ENCODE measurements at places on chromosomes 11 and 22. TPM values are rescaled to one million over a fixed set of nuclear protein-coding genes. Genes with fewer than 3 reads are reported as not detected.

DNA sequence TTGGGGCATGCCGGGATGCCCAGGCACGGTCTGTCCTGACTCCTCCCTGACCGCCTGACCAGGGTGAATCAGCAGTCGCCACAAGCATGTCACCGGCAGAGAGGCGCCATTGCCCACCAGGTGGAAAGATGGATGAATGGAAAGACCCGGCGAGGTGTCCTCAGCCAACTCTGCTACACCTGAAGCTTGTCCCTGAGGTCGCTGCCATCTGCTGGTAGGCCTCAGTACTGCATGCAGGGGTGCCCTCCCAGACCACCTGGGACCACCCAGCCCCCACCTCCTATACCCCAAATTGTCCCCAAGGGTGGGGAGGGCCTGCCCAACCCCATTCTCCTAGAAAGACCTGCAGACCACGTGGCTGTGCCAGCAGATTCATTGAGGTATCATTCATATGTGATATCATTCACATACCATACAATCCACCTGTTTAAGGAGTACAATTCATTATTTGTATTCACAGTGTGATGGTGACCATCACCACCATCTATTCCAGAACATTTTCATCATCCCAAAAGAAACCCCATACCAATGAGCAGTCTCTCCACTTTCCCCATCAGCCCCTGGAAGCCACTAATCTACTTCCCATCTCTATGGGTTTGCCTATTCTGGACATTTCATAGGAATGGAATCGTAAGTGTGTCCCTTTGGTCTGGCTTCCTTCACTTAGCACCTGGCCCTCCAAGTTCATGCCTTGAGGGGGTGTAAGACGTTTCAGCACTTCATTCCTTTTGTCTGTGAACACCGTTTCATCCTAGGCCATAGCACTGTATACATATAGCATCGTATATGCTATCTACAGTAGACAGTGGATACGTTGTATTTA, 17.5 kb downstream of the FGF3 start:
- peak; percentile 61 for DNase-seq
- H3K27me3 ChIP-seq = no peaks in the 10 kb centered on the region
- no peaks in the 10 kb centered on the region for H3K4me1 ChIP-seq
- H3K27ac ChIP-seq = no peak overlapping the region
- H3K36me3 ChIP-seq = no peaks in the 10 kb centered on the region
- no peak overlapping the region for H3K4me3 ChIP-seq

GRCh38 chr11:66744485-66745355, 15.7 kb upstream of the SPTBN2 start:
- H3K27ac ChIP-seq = peak overlapping the region; percentile 60
- no peaks in the 10 kb centered on the region for H3K27me3 ChIP-seq
- H3K4me3 ChIP-seq = peak overlapping the region; percentile 81
- DNase-seq = peak; percentile 93

DNA sequence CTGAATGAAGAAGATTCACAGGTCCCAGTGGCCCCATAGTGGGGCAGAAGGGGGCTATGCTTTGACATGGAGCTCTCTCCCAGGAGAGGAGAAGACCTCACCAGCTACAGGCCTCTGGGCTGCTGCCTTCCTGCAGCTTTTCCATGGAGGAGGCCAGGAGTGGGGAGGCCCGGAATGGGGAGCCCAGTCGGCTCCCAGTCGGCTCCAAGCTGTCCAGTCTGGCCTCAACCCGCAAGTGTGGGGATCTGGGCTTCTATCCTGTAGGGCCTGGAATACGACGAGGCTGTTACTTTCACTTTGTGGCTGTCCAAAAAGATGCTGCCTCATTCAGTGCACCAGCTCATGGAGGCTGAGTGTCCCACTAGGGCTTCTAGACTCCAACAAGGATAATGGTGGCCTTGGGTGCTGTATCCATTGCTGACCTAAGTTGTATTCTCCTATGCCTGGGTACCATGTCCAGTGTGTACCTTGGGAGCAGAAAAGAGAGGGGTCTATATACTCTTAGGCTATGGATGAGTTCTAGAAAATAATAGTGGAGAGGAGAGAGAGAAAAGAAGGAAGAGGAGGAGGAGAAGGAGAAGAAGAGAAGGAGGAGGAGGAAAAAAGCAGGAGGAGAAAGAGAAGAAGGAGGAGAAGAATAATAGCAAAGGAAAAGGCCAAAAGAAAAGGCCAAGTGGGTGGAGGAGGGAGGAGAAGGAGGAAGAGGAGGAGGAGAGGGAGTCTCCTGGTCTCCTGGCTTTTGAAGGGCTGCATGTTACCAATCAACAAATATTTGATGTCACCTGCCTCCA, 1.1 kb downstream of the MYO18B start:
- no peak overlapping the region for H3K27ac ChIP-seq
- H3K36me3 ChIP-seq = no peaks in the 10 kb centered on the region
- no peaks in the 10 kb centered on the region for H3K27me3 ChIP-seq
- no peaks in the 10 kb centered on the region for H3K4me1 ChIP-seq
- no peak overlapping the region for H3K4me3 ChIP-seq

DNA sequence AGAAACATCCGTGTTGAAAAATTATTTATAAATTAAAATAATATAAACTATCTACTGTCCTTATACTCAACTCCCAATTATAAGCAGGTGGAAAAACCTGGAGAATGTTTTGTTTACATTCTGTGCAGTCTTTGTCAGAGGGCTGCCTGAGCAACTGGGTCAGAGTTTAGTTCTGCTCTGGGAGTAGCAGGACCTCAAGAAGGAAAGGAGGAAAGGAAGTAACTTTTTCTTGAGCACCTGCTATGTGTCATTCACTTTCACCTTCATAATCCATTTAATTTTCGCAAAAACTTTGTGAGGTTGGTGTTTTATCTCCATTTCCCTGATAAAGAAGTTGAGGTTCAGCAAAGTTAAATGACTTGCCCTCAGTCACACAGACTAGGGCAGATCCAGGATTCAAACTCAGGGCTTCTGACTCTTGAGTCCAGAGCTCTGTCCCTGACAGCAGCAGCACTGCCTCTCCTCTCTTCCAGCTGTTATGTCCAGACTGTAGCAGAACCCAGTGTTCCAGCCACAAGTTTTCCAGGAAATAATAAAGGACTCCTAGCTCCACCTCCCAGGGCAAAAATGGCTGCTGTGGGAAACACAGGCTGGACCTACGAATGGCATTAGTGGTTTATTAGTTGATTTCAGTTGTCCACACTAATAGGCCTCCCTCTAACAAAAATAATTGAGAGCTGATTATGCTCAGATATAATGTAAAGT, 6.4 kb downstream of the CD3E start:
- no peaks in the 10 kb centered on the region for H3K27me3 ChIP-seq
- H3K4me3 ChIP-seq = no peak overlapping the region
- no peaks in the 10 kb centered on the region for H3K36me3 ChIP-seq
- H3K4me1 ChIP-seq = peaks cover 6% of the 10 kb centered on the region
- no peak for DNase-seq

Gene CNTN5
- total RNA-seq = 0.05 TPM
